ENCODE measurements at places on chromosomes 6 and 20.

- DNase-seq: no peak
These were observed 149.5 kb upstream of the SASH1 start for GRCh38 chr6:148193063-148193680.

GRCh38 chr20:24987244-24987643 lies 5.3 kb downstream of the APMAP start:
- no peak for DNase-seq

- peak; percentile 33 for DNase-seq
These were observed at the start of gene DSE for GRCh38 chr6:116370760-116371119. TSS of gene DSE (plus strand) at chr6:116370947. CDS start at chr6:116399251, 28,304 bp downstream.

- no peak for DNase-seq
These were observed 3.6 kb downstream of the MAPK13 start for GRCh38 chr6:36133912-36134311.

DNA sequence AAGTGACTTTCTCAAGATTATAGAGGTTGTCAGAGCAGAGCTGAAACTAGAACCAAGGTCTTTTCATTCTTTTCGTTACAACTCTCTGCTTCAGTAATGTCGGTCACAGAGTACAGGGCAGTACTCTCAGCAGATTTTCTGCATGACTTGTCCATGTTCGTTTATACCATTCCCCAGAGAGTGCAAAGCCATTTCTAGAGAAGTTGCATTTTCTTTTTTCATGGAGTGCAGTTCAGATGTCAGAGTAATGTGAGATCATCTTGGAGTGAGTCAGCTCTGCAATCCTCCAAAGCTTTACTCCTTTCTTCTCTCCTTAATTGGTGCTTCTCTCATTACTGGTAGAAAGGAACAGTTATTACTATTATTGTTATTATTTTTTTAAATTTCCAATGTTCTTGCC lies 115.6 kb upstream of the B3GAT2 start:
- DNase-seq: no peak

DNA sequence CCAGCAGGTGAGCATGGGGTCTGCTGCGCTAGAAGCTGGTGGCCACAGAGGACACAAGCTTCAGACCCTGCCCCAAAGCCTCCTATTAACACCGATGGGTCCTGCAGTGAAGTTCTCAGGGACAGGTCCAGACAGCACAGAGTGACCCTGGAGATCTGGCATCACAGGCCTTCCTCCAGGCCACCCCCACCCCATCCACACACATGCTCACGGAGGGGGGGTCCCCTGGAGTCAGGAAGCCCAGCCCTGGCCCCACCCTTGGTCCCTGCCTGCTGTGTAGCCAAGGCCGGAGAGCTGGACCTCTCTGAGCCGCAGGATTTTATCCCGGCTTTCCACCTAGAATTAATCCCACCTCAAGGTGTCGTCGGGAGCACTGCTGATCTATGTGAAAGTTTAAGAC lies 167.3 kb downstream of the TAF4 start:
- no peak for DNase-seq

- no peak for DNase-seq
These were observed 61.4 kb upstream of the NT5E start for GRCh38 chr6:85388531-85388930.

GRCh38 chr20:41786158-41786557 lies 168.0 kb upstream of the CHD6 start:
- DNase-seq: no peak

GRCh38 chr20:38187517-38187916 lies 22.4 kb upstream of the TGM2 start:
- DNase-seq: no peak

GRCh38 chr6:155481215-155481614 lies 25.6 kb upstream of the NOX3 start:
- DNase-seq: no peak

GRCh38 chr6:162092816-162093502 lies 634.6 kb downstream of the PRKN start:
- DNase-seq: no peak

DNA sequence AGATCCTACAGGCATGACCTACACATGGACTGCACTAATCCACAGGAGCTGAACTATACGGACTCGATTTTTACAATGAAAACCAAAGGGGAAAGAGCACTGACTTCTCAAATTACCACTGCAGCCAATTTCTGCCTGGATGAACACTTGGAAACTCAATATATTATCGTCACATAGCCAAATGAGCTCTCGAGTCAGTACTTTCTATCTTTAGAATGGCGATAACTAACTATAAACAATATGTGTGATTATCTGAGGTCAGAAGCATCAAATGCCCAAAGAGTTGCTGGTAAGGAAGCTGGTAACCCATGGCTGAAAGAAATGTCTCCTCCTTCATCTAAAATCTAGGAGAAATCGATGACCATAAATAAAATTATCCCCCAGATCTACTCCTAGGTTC lies 86.7 kb downstream of the KIF16B start:
- no peak for DNase-seq

DNA sequence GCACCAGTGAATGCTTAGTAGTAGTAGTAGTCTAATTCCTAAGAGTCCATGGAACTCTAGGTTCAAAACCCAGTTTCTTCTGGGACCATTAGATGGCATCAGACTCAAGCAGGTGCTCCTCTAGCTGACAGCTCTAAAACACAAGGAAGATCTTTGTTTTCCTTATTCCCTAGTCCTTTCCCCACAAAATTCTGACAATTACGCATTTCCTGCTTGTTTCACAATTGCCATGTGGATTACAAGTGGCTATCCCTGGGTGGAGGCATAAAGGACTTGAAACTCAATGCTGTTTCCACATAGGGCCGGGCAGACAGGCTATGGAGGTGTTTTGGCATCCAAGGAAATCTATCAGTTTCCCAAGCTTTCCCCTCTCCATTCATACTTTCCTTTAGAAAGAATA lies 9.2 kb upstream of the HLA-DOB start:
- DNase-seq: no peak

GRCh38 chr6:97909380-97909779 lies 626.4 kb upstream of the MMS22L start:
- no peak for DNase-seq

DNA sequence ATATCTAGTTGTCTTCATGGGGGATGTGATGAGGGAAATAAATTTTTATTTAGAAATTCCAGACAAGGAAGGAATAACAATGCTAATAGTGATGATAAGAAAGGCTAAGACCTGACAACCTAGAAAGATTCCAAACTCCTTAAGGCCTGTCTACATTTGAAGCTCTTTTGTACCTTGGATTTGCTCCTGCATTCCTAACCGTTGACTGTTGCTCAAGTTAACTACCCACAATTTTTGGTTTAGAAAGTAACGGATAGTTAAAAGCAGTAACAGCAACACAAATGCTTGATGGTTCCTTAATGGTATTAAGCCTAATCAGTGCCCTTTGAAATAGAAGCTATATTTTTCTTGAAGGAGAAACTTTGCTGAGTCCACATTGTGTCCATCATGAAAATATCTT lies 52.9 kb downstream of the TRMT11 start:
- DNase-seq: no peak

- no peak for DNase-seq
These were observed 159.4 kb downstream of the FAXC start for GRCh38 chr6:99189823-99190721.

DNA sequence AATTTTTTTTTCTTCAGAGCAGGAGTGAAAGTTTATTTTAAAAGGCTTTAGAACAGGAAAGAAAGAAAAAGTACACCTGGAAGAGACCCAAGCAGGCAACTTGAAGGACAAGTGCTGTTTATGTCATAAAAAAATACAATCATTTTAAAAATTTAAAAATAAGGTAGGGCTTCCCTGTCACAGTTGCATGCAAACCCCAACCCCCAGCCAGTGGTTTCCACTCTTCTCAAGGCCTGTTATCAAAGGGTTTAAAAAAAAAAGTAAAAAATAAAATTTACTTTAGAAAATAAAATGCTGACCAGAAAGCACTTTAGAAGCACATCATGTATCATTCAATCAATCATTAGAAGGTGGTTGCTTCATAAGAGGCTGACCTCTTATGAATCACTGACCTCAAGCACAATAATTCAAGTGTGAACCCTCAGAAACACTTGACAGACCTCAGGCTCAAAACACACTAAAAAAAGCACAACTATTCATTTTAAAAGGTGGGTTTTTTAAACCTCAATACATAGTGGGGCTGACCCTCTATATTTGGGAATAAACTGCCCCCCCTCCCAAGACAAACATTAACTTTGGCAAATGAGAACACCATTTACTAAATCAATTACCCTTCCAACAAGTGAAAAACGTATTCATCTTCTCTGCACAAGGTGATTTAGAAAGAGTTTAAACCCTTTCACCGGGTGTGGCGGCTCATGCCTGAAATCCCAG lies 15.6 kb downstream of the ILRUN start:
- DNase-seq: no peak

DNA sequence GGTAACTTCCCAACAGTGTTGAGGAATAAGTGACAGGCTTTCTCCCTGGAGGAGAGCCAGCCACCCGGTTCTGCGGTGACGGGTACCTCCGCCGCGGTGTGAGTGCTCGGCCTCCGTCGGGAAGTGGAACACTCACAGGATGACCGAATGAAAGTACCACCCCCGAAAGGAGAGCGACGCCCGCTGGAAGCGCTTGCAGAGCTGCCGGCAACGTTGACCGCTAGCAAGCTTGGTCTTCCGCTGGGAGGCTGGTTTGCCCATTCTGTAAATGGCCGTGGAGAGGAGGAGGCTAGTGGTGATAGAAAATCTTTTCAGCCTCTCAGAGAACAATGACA lies 614 bp upstream of the TMEM242 start:
- peak; percentile 60 for DNase-seq

DNA sequence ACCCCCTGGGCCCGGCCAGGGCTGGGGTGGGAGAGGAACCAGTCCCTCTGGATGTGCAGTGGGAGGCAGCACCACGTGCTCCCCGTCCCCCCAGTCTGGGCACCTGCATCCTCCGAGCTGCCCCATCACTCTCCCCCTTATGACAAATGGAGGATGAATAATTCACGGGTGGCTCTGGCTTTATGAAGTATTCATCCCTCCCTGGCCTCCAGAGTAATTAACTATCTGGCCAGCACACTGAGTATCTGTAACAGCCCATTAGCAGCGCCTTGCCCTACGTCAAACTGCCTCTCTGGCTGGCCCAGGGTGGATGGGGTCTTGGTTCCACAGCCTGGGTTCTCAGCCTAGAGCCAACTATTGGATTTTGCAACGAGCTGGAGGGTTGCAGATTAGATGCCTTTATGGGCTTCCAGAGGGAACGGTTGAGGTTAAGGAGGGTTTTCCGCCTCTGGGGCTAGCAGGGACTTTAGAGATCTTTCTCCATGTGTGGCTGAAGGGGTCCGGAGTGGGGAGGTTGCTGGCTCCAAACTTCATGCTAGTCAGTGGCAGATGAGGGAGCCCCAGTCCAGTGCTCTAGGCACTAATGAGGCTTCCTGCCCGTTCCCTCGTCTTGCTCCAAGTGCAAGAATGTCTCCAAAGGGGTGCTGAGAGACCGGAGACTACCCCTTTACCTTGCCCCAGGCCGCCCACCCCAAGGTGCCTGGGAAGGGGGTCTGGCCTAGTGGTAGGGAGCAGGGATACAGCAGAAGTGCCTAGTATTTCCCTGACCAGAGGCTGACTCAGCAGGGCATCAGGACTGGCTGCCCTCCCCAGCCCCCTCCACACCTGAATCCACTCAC lies 53.5 kb upstream of the MLN start:
- DNase-seq: no peak

DNA sequence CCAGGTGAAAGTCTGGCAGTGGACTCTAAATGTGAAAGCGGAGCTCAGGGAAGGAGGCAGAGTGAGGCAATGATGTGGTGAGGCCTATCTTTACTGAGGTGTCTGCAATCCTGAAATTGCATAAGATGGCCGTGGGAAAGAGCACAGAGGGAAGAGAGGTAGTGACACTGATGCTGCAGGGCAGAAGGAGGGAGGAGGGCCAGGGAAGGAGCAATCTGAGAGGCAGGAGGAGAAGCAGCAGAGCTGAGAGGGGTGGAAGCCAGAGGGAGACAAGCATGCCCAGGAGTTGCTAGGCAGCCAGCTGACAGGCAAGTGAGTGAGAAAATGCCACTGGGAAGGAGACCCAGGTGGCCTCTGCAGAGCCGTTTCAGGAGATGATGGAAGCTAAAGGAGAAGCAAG lies 97.4 kb upstream of the CNR1 start:
- no peak for DNase-seq

- no peak for DNase-seq
These were observed 17.5 kb downstream of the NAPB start for GRCh38 chr20:23403751-23404150.

GRCh38 chr20:45377269-45377668 lies 856 bp downstream of the TP53TG5 start:
- DNase-seq: no peak

GRCh38 chr6:129485746-129486145 lies 224.2 kb downstream of the ARHGAP18 start:
- DNase-seq: no peak

DNA sequence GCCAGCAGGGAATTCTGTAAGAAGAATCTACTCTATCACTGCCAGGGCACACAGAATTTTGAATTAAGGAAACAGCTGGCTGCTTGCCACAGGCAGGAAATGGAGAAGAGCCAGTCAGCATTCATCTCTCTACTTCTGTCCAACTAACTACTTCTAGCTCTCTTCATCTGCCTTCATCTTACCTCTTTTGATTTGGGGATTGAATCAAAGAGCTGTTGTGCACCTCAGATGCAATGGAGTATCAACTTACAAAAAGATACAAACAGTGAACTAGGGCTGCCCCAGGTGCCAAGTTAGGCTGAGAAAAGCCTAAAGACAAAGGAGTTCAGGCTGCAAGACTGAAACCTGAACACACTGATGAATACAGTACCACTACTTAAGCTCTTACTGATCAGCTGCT lies 82.0 kb downstream of the PTPRK start:
- DNase-seq: no peak

DNA sequence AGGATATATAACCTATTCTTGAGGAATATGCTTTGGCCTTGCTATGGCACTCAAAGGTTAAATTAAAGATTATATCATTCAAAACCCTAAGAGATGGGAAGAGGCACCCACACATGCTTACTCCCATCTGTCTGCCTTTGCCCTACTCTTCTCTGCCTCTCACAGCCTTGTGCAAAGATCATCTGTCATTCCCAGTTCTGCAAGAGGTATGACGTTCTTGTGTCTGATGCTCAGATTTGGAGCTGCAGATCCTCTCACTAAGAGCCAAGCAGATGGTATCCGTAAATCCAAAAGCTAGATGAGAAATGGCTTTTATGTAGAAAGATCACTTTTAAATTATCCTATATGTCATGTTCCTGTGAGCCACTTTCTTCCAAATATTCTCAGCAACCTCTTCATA lies 112.0 kb downstream of the GPR63 start:
- DNase-seq: no peak

Data from iPS DF 19.7 (cell line).